ENCODE measurements at places on chromosomes 13 and 19. TPM values are rescaled to one million over a fixed set of nuclear protein-coding genes. Genes with fewer than 3 reads are reported as not detected.

The CYP2A7 gene
- total RNA-seq: not detected

The C19orf44 gene
- total RNA-seq: 2.5 TPM

The PSG11 gene
- total RNA-seq: not detected

The ZNF85 gene
- total RNA-seq: not detected

The SHISA7 gene
- total RNA-seq: 0.02 TPM

The KLK5 gene
- total RNA-seq: not detected

Data from A549 treated with dexamethasone at 1 μM for 4 hours (cell line).